Brain (organoid and tissue), 16 donors: ENCODE measurements at places on chromosomes 16 and 17.

DNA sequence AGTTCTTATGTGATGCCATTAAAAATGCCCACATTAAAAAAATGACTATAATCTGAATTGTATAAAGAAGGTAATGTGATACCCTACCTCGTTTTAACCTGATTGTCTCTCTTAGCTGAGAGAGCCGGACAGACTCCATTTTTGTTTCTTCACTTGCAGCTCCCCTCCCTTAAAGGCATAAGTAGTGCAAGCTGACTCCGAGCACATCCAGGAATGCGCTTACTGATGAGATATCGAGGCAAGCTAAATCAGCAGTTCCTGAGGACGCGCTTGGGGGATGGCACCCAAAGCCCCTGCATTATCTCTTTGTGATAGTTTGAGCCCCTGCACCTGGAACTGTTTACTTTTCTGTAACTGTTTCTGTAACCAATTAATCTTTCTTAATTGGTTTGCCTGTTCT, 6.3 kb downstream of the KRT24 start:
- no peak for DNase-seq

DNA sequence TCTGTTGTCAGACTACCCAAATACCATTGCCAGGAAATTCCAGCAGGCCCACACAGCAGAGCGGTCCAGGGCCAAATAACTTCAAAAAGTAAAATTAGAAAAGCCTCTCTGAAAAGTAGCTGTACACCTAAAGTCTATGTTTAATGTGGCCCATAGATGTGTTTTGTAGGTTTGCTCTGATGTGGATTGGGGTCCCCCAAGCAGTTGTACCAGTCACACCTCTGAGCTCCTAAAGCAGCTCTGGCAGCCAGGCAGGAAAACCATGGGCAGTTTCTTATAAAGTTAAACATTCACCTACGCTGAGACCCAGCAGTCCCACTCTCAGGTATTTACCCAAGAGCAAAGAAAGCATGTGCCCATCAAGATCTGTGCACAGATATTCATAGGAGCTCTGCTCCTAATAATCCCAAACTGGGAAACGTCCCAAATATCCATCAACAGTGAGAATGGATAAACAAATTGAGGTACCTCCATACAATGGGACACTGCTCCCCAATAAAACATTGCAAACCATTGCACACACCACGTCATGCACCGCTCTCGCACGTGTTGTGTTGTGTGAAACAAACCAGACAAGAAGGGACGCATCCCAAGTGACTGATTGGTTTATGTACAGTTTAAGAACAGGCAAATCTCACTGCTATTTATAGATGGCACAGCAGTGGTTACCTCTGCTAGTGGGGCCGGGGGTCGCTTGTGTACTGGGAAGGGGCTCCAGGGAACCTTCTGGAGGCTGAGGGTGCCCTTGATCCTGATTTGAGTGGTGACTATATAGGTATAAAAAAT, 15.8 kb upstream of the PRM1 start:
- no peak for DNase-seq

DNA sequence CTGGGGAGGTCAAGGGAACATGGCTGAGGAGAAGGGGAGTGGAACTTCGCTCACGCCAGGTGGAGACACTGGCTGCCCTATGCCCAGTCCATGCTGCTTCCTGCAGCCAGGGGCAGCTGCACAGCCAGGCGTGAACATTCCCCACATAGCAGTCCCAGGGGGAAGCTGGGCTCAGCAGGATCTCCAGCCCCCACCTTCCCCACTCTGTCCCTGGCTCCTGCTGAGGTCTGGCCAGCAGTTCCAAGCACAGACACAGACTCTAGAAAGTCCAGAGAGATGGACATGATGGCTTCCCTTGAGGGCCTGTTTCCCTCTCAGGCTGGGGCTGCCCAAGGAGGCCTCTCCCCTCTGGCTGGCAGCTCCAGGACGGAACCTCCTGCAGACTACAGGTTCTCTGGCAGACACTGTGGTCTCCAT, 9.3 kb downstream of the JUP start:
- no peak for DNase-seq

DNA sequence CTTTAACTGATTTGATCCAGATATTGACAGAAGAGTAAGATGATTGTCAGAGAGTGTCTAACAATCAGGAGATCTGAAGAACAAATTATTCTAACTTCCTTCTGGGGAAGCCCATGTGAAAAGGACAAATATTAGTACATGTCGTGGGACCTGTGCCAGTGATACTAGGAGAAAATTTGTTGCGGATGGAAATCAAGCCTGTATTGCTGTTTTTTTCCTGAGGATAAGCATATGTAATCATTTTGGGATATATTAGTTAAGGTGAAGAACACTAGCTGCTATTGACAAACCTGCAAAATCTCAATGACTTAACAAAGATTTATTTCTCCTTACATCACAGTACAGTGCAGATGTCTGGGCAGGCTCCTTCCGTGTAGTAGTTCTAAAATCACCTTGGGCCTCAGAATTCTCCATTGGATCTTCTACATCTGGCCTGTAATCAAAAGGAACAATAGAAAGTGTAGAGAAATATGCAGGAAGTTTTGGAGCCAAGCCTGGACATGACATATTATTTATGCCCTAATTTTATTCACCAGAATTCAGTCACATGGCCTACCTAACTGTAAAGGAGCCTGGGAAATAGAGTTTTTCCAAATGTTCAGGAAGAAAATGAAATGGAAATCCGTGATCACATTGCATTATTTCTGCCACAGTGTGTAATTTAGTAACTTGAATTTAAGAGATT, 58.3 kb downstream of the CYB561 start:
- DNase-seq, result no peak

DNA sequence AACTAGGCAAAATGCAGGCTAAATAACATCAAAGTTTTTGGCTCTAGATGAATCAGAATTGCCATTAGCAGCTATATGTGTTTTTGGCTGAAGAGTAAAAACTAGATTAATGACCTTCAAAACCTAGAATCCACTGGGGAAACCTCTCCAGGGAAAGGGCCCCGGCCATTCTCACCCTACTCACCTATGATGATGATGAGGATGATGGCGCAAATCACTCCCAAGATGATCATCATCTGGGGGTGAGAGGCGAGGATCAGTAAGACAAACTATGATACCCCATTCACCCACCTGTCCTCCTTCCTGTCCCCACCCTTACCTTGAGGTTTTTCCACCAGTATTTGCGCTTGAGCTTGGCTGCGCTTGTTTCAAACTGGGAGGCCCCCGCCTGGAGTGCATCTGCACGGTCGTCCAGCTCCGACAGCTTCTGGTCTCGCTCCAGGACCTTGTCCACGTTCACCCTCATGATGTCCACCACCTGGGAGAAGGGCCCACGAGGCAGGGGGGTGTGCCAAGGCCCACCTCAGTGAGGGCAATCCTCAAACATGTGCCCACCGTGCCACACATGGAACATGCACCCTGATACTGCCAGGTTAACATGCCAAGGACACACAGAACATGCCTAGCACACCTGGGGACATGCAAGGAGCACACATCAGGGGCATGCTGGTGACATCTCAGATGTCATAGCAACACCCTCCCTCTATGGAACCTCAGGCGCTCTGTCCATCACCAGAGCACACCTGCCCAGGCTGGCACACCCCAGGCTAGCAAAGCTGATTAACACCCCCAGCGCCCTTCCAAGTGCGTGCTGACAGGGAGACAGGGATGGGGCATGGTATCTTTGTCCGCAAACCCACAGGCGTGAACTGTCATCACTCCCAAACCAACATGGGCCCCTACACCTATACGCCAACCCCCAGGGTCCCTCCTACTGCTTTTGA, 1.2 kb downstream of the VAMP2 start:
- DNase-seq, result no peak

DNA sequence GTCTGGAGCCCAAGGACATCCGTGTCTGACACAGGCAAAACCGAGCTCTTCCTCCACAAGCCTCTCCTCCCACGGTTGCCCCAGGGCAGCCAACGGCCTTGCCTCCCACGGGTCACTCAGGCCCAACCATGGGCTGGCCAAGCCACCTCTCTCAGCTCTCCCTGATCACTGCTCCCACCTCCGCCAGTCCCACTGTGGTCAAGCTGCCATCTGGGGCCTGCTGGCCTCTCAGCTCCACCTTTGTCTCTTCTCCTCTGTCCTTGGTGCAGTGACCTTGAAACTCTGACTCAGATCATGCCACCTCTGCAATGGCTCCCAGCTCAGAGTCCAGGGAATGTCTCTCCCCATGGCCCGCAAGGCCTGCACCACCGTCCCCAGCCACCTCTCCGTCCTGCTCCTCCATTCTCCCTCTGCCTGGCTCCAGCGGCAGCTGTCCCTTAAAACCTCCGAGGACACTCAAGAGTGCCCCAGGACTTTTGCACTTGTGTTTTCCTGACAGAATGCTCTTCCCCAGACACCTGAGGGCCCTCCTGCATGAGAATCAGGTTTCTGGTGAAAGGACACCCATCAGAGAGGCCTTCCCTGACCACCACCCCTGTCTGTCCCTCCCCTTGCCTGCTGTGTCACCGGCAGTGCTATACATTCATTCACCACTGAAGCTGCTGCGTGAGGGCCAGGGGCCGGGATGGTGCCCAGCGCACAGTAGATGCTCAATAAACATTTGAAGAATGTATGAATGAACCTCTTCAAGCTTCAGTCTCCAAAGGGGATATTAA, 19.3 kb downstream of the PEMT start:
- no peak for DNase-seq

DNA sequence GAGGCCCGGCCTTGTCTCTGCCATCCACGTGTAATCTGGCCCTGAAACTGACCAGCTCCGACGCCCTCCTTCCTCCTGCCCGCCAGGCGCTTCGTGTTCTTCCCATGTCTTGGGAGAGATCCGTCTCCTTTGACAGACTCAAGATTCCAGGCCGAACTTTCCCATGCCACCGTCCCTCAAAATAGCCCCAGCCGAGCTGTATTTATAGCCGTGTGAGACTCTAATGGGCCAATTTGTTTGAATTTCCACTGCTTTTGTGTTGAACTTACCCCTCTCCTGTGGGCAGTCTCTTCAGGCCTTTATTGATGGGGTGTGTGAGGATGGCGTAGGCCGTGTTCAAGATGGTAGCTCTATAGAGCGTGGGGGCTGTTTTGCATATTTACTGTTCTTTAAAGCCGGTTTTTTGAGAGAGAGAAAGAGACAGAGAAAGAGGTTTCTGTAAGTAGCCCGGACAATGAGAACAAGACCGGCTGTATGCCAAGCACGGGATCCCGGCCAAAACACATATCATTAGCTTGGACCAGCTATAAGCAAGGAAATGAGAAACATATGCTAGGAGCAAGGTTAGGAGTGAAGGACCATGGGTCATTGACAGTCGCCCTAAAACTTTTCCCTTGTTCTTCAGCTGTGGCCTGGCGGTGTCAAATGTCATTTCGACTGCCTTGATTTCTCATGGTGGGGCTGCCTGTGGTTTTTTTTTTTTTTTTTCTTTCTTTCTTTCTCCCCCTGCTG, 124.5 kb upstream of the ZFHX3 start:
- peak; percentile 89 for DNase-seq

DNA sequence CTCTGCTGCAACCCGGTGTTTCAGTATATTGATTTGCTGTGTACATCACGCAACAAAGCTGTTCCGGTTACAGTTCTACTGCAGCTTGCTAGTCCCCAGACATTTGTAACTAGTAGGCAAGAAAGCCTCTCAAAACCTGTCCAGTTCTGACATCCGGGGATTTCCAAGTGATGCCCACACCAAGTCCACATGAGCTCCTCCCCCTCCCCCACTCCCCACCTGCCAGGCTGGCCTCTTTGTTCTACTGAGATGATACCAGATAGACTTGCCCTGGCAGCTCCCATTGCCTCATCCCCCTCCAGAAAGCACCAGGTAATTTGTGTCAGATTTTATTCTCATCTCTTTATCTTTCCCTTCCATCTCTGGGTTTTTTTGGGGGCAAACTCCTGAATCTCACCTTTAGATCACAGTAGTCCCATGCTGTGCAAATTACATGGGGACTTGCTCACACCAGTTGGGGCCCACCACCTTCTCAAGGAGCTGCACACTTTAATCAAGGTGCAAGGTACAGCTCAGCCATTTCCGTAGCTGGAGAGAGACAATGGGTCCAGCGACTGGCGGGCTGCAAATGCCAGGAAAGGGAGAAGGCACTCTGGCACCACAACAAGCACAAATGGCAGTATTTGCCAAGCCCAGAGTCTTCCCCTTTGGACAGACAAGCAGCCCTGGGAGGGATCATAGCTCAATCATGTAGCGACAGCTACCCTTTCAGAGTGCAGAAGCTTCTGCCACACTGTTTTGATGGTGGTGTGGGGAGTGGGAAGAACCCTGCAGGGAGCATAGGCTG, 183.1 kb downstream of the CYLD start:
- DNase-seq, result no peak

- no peak for DNase-seq
These were observed 38.5 kb upstream of the SLC47A1 start for GRCh38 chr17:19494961-19495806.

- no peak for DNase-seq
These were observed 25.0 kb downstream of the METTL22 start for GRCh38 chr16:8646326-8647053.

DNA sequence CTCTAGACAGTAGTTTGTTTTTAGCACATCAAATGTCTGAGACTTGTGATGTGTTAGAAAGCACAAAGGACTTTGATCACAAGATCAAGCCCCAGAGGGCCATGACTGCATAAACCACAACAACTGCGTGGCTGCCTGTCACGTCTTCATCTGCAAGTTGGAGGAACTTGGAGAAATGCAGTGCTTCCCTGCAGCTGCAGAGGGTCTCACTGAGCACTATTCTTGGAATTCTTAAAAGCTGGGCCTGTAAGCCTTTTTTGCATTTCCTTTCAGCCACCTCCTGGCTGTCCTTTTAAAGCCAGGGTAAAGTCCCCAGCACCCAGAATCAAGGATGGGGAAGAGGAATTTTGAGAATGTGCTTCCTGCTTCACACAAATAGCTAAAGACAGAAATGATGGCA, 431.3 kb downstream of the MAF start:
- no peak for DNase-seq

DNA sequence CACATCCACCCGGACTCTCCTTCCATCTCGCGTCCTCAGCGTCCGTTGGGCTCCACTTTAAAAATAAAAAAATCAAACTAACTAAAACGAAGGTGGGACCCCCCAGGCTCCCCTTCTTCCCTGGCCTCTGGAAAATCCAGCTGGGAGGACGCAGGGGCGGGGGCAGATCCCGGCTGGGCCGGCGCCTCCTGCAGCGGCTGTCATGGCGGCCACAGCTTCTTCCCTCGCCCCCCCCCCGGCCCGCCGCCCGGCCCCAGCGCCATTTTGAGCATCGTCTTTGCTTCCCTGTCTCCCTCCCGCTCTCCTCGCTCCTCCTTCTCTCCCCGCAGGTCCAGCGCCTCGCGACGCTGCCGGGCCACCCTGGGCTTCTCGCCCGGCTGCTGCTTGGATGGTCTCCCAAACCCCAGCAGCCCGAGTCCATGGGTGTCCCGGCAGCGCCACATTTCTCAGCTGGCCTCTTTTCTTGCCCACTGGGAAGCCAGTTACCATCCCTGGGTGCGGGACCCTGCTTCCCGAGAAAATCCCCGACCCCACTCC, 3.3 kb downstream of the HOXB2 start:
- DNase-seq, result peak; percentile 63

- no peak for DNase-seq
These were observed 148.4 kb downstream of the SLC39A11 start for GRCh38 chr17:72943826-72944689.

DNA sequence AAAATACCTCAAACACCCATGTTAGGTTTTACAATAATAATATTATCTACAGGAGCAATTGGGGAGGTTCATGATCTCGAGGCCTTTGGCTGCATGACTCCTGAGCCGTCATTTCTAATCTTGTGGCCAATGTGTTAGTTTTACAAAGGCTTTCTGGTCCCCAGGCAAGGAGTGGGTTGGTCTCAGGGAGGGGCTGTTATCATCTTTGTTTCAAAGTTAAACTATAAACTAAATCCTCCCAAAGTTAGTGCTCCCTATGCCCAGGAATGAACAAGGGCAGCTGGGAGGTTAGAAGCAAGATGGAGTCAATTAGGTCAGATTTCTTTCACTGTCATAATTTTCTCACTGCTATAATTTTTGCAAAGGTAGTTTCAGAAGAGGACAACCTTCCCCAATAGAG, 9.1 kb upstream of the CCL5 start:
- DNase-seq, result no peak
